HT-29 (cell line): ENCODE measurements at places on chromosomes 6 and 20.

DNA sequence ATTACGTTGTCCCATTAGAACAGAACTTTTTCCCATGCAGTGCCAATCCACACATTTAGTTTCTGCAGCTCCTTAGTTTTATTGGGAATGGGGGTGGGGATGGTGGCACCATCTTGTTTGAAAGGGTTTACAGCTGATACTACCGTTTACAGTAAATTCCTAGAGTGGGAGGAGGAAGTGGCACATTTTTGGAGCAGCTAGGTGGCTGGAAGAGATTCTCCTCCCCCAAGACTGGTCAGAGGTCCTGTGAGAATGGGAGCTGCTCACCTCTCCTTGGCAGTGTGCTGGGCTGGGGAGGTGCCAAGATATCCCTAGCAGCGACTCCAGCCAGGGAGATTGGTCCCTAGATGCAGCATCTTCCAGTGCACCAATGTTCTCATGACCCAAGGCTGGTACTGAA is 12.4 kb upstream of the CCN6 start:
- DNase-seq = no peak

DNA sequence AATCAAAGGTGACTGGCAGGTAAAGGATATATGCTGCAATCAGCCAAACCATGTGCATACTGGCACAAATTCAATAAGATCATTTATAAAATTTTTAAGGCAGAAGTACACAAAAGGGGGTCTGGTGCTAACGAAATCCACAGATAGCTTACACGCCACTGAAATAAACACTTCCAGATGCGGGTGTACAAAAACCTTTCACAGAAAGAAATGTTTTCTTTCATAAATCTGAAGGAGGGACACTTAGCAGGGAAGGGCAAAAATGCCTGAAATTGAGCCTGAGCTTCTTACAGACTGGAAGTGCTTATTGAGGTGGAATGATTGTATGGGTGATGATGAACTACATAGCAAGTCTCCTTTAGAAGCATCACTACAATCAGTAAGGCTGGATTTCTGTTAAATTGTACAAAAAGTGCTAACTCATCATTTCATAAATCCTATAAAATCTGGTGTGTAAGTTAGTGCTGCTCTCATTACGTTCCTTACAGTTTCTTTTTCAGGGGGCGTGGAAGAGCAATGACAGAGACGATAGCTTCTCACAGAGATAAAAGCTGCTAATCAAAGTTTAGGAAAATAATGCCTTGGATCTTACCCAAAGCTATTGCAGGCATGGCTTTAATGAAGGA is 409.3 kb upstream of the RUNX2 start:
- no peak for DNase-seq

GRCh38 chr20:8867038-8867740 is 201.7 kb upstream of the PLCB4 start:
- DNase-seq = no peak

DNA sequence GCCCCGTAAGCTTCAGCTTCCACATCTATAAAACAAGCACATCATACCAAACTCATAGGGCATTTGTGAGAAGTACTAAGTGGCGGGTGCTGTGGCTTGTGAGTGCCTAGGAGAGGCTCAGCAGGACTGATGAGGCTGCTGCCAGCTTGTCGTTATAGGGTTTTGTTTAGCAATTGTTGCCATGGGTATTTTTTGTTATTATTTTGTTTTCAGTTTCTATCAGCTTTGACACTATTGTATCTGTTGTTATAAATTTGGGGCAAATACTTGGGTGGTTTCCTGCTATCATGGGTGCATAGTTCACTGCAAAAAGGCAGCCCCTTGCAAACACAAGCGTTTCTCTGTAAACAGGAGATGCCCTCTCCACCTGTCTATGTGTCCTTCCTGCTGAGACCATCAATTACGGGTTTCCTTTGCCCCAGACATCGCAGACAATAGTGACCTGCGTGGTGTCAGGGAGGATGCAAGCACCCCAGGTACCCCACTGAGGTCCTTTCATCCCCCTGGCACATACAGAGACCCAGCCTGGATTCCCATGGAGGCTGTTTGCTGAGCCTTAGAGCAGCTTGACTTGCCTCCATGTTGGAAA is 3.1 kb upstream of the CCDC167 start:
- DNase-seq = no peak
